Kidney (tissue), 22 donors: ENCODE measurements at places on chromosomes 5 and 9.

- no peak for DNase-seq
Measured at GRCh38 chr5:15864536-15865215, 314.9 kb downstream of the MARCHF11 start.

DNA sequence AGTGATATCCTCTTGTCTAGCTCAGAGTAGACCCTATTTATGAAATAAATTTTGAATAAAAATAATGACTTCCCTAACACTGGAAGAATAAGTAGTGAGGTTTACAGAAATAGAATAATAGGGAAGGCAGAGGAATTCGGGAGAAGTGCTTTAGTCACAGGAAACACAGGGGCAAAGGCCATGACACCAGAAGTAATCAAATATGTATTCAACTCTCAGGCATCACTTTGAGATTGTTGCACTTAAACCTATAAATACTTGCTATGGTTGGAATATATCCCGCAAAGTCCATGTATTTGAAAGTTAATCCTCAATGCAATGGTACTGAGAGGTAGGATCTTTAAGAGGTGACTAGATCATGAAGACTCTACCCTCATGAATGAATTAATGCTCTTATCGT is 166.8 kb downstream of the YIPF5 start:
- DNase-seq = no peak

DNA sequence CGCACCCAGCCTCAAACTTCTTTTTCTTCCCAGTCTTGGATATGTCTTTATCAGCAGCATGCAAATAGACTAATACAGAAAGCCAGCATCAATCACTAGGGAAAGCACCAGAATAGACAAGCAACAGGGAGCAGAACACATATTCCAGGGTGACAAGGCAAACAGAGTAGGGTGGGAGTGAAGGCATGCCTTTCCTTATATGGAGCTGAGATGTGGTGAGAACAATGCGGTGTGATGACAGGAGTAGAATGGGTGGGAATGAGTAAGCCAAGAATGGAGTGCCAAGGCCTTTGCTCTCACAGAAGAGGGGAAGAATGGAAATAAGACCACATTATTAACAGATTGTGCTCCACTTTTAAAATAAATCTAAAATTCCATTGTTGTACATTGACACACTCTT is 115.6 kb downstream of the CETN3 start:
- no peak for DNase-seq

- DNase-seq = no peak
Measured at GRCh38 chr5:38789777-38790176, 56.0 kb upstream of the OSMR start.

- DNase-seq = no peak
Measured at GRCh38 chr9:131420980-131421624, 27.2 kb downstream of the PRRC2B start.

GRCh38 chr5:29309359-29309758 is 1884.1 kb upstream of the CDH6 start:
- no peak for DNase-seq

GRCh38 chr9:116450378-116451139 is 236.5 kb upstream of the TRIM32 start:
- DNase-seq = no peak
